Frontal cortex (tissue), 4 donors: ENCODE measurements at places on chromosomes 3 and 15.
A peak's percentile ranks its signal among the peaks of the same experiment; 100 is the strongest.

DNA sequence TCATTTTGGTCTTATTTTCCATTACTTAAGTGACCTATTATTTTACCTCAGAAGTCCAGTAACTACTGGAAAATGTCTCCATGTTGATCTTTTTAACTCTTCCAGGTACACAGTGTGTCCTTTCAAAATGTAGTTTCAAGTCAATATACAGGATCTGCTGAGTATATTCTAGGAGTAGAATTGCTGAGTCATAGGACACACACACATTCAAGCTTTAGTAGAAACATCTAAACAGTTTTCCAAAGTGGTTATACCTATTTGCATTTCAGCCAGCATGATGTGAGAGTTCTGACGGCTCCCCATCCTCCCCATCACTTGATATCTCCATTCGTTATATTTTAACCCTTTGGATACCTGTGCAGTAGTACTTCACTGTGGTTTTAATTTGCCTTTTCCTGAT lies 271.9 kb downstream of the MCTP2 start:
- DNase-seq = no peak

DNA sequence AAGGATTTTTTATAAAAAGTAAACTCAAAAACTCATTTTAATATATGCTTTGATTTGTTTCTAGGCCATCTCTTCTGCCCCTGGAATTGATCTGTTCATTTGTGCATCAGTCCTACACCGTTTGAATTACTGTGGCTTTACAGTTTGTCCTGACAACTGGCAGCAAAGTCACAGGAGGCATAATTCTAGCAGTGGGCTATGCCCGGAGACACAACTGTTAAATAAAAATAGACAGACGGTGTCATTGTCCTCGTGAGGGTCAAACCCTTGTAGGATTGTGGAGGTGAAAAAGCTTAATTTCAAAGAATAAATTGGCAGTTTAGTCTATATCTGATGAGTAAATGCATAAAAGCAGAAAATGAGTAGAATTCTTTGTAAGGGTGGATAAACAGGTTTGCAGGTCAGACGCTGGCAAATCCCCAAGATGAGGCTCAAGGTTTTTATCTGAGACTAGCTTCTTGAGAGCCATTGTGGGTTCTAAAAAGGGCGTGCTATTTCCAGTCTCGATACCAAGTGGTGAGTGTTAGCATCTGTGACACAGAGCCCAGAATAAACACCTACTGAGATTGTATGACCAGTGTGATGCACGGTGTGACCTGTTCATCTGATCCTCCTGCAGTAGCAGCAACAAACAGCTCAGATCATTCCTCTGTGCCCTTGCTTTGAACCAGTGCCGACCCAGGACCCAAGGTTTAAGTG lies 51.5 kb upstream of the SLCO3A1 start:
- DNase-seq = no peak

- no peak for DNase-seq
These were observed 4.7 kb downstream of the CSNK1G1 start for GRCh38 chr15:64351265-64351664.

DNA sequence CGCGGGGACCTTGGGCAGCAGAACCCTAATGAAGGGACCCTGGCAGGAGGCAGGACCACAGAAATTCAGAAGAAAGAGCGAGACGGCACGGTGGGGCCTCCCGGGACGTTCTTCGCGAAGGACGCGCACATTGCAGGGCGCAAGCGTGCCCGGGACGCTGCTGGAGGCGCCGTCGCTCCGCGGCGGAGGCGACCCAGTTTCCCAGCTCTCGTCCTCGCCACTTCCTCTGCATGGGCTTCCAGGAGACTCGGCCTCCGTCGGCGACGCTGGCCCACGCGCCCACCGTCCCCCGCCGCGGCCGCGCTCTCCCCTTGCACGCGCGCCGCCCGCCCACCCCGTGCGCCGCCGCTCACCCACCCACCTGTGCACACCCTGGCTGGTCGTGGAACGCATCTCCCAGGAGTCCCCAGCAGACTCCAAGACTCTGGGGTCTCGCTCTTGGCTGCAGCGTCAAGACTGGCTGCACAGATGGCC lies 31.8 kb upstream of the SMAD3 start:
- peak; percentile 46 for DNase-seq

DNA sequence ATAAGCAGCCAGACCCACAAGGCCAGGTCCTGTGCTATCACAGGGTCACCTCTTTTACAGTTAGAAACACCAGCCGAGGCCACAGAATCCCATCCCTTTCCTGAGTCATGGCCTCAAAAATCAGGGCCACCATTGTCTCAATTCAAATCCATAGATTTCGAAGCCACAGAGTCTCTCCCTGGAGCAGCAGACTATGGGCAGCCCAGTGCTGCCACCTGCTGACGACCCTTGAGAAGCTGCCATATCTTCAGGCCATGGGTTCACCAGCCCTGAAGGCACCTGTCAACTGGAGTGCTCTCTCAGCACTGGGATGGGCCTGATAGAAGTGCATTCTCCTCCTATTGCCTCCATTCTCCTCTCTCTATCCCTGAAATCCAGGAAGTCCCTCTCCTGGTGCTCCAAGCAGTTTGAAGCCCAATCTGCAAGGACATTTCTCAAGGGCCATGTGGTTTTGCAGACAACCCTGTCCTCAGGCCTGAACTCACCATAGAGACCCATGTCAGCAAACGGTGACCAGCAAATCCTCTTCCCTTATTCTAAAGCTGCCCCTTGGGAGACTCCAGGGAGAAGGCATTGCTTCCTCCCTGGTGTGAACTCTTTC lies 39.6 kb downstream of the TGM4 start:
- peak; percentile 60 for DNase-seq

GRCh38 chr3:1824359-1824758 lies 274.3 kb upstream of the CNTN4 start:
- DNase-seq = no peak

DNA sequence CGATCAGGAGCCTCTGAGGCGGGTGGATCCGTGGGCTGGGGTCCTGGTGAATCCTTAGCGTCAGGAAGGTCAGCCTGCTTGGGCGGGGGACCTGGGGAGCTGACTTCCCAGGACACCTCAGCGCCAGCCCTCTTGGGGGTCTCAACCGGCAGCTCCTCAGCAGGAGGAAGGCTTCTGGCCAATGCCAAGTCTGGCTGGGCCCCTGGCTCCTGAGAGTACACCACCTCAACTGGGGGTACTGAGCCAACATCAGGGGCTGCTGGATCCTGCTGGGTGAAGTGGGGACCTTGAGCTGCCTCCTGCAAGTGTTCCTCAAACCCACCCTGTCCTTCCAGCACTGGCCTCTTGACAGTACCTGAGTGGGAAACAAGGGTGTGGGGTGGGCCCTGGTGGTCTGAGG lies 3.1 kb downstream of the PRRT3 start:
- no peak for DNase-seq

DNA sequence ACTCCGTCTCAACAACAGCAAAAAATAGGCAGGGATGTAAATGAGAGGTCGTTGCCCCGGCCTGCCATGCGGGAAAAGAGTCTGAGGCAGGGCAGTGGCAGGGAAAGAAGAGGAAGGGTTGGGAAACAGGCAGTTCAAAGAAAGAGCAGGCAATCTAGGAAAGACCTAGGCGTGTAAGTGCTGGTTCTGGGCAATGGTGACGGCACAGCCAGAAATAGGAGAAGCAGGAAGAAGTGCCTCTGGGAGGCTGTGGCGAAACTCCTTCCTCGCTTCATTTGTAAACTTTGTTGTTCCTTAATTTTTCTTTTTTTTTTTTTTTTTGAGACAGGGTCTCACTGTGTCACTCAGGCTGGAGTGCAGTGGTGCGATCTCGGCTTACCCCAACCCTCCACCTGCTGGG lies 4.3 kb downstream of the SLC51A start:
- DNase-seq = no peak

- no peak for DNase-seq
These were observed 358.1 kb downstream of the MECOM start for GRCh38 chr3:169305460-169305859.

DNA sequence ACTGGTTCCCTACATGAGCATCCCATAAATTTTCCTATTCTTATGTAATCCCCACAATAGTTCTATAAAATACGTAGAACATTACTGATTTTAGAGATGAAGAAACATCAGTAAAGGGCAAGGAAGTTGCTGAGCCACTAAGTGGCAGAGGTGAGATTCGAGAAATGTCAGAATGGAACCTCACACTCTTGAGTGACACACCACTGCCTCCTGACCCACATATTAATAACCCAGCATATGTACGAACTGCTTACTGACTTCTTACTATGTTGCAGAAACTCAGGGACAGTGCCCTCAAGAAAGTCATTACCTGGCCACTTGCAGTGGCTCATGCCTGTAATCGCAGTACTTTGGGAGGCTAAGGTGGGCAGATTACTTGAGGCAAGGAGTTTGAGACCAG lies 1022.4 kb downstream of the FHIT start:
- no peak for DNase-seq

- DNase-seq = no peak
These were observed 75.2 kb downstream of the NEO1 start for GRCh38 chr15:73127302-73127936.

GRCh38 chr3:185405243-185405642 lies 42.3 kb downstream of the MAP3K13 start:
- no peak for DNase-seq

- DNase-seq = no peak
These were observed 93.2 kb downstream of the FILIP1L start for GRCh38 chr3:100020876-100021644.

DNA sequence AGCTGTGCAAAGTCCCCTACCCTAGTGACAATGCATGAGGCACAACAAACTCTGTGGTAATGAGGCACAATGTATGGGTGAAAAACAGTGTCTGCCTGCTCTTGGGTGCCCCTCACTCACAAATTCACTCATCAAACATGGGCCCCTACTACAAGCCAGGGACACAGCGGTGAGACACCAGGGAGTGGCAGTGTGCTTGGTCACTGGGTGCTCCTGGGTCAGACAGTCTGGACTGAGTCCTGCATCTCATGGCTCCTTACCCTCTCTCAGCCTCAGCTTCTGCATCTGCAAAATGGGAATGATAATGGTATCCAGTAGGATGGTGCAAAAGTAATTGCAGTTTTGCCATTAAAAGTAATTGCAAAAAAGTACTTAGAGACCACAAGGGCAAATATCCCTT lies 184.7 kb downstream of the MEGF11 start:
- no peak for DNase-seq

DNA sequence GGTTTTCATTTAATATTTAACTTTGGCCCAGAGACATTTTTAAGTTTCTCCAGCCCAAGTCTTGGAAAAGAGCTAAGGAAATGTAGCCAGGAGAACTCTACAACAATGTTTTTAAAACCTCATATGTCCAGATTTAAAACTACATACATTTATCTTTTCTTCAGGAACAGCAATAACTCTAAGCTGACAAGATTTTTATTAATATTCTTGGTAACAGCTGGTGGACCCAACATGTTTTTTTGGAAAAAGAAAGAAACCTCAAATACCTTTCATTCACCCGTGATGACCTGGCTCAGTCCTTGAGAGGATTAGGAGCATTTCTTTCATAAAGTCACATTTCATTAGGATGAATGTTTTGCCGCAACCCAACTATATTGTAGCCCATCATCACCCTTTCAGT lies 50.4 kb upstream of the CMSS1 start:
- no peak for DNase-seq

DNA sequence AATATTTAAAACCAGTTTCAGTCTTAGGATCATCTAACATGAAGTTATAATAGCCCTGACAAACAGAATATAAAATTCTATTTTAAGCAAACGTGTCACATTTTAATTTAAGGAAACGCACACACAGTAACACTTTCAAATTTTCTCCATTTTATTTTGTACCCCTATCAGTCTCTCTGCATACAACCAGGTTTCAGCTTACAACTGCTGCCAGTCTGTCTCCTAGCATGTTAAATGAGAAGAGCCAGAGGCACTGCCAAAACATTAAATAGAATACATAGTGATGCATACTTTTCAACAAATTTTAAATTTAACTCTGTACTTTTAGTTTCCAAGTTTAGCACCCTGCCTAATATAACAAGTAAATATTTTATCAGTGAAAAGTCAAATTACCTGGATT lies 60.8 kb downstream of the UACA start:
- no peak for DNase-seq

DNA sequence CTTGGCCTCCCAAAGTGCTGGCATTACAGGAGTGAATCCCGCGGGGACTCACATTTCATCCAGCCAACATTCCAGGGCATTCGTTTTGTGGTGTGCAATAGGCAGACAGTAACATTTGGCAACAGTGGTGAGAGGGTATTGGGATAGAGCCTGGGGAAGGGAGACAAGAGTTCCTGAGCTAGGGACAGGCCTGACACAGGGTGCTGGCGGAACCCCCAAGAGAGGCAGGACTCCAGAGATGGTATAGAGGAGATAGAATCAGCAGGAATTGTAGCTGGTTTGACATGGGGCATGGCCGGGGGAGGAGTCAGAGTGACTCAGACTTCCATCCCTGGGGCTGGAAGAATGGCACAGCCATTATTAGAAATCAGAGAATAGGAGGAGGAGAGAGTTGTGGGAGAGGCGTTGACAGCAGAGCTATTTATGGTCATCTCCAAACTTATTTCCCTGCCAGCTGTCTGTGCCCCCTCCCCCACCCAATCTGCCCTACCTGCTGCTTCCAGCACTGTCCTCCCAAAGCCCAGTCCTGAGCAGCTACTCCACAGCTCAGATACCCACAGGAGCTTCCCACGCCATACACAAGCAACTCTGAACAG lies 4.4 kb upstream of the IDH2 start:
- peak; percentile 57 for DNase-seq

DNA sequence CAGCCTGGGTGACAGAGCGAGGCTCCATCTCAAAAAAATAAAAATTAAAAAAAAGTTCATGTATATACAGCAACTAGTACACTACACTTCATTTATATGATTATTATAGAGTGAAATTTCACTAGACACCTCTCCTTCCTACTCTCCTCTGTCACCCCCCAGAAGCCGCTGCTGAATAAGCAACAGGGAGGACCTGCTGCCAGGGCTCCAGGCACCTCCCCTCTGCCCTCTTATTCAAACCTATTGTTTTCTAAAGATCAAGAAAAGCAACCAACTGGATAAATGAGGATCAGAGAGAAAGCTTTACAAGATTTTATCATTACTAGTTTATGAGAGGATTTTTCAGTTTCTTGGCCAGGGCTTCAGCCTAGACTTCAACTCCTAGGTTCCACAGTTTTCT lies 71.5 kb downstream of the DHX30 start:
- no peak for DNase-seq

DNA sequence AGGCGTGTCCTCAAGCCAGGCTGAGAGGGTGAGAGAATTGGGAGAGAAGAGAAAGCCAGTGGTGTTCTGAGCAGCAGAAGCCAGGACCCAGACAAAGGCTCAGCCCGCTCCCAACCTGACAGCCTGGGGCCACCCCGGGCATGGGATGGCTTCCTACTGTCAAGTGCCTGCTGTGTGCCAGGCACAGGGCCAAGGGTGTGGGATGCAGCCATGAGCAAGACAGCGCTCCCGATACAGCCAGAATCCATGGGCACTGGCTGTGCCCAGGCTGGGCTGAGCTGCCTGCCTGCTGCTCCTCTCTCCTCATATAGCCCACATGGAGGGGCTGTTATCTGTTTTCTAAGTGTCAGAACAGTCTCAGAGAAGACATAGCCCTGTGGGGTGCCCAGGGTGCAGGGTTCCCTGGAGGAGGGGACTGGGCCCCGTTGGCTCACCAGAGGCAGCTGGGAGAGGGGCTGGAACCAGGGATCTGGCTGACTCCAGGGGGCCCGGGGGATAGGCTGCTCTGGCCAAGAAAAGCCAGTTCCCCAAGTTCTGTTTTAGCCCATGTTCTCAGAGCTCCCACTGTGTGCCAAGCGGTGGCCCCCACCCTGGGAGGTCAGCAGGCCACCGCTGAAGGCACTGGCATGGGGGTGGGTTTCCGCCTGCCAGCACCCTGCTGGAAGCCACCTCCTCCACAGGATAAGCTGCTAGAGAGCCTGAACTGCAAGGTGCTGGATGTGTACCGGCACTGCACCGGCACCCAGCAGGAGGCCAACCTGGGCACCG lies 39.0 kb downstream of the CFAP100 start:
- no peak for DNase-seq

GRCh38 chr3:46386205-46386604 lies 15.5 kb downstream of the CCR5 start:
- DNase-seq = no peak
